Airway epithelial cell (primary cell): ENCODE measurements at places on chromosomes 16 and 17. TPM values are rescaled to one million over a fixed set of nuclear protein-coding genes. Genes with fewer than 3 reads are reported as not detected.

The ASPHD1 gene
- 5.4 and 9.3 TPM in 2 replicates for total RNA-seq

The MPV17L gene
- 0.35 and 0.60 TPM in 2 replicates for total RNA-seq

The FKBP10 gene
- 100 and 141 TPM in 2 replicates for total RNA-seq

The NOG gene
- total RNA-seq = 0.09 and 1.5 TPM in 2 replicates

The BRIP1 gene
- 5.8 and 7.1 TPM in 2 replicates for total RNA-seq

The COL1A1 gene
- total RNA-seq = 109 and 112 TPM in 2 replicates

The RUNDC3A gene
- 0.92 and 4.3 TPM in 2 replicates for total RNA-seq

The SSTR5 gene
- total RNA-seq = not detected in 2 replicates

The PDILT gene
- not detected in 2 replicates for total RNA-seq

The GAST gene
- 7.2 TPM in 1 of 2 replicates, not detected in the other for total RNA-seq

The KRTAP9-4 gene
- not detected in 2 replicates for total RNA-seq

The ITFG1 gene
- total RNA-seq = 28.3 and 33.3 TPM in 2 replicates

The KLHL10 gene
- not detected in 2 replicates for total RNA-seq

The ASGR2 gene
- not detected in 2 replicates for total RNA-seq

The NOXO1 gene
- total RNA-seq = 1.1 and 2.2 TPM in 2 replicates

The BANP gene
- 11.9 and 14.2 TPM in 2 replicates for total RNA-seq

The EVI2A gene
- total RNA-seq = 0.19 and 0.21 TPM in 2 replicates

The C16orf89 gene
- not detected in 2 replicates for total RNA-seq

The TAC4 gene
- total RNA-seq = not detected in 2 replicates

The TMEM114 gene
- total RNA-seq = not detected in 2 replicates

The CDH5 gene
- total RNA-seq = 0.14 TPM in 1 of 2 replicates, not detected in the other

The KRTAP4-9 gene
- not detected in 2 replicates for total RNA-seq

The SHISA9 gene
- not detected in 2 replicates for total RNA-seq
